ENCODE measurements at places on chromosomes 2 and 18. TPM values are rescaled to one million over a fixed set of nuclear protein-coding genes. Genes with fewer than 3 reads are reported as not detected.

- DNase-seq: peak; percentile 77
Measured at GRCh38 chr2:27212626-27213471, 781 bp upstream of the SLC5A6 start.

DNA sequence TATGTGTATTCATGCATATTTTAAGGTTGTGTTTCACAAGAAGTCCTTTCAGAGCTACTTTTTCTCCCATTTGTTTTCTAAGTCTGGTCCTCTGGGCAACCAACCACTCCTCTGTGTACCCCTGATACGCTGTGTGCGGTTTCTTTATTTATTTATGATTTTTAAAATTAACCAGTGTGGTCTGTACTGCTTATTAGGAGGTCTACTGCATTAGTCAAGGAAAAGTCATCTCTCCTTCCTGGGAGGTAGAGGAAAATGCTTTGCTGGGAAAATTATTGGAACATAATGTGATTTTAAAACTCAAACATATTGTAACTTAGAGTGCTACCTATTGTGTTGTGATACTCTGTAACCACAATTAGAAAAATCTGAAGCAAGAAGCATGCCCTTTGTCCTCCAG, 1404.3 kb downstream of the SUCLG1 start:
- DNase-seq: no peak

Gene MYO3B
- 0.33 TPM for total RNA-seq

- no peak for DNase-seq
Measured at GRCh38 chr2:224709301-224709700, 6.9 kb downstream of the CCDC195 start.

DNA sequence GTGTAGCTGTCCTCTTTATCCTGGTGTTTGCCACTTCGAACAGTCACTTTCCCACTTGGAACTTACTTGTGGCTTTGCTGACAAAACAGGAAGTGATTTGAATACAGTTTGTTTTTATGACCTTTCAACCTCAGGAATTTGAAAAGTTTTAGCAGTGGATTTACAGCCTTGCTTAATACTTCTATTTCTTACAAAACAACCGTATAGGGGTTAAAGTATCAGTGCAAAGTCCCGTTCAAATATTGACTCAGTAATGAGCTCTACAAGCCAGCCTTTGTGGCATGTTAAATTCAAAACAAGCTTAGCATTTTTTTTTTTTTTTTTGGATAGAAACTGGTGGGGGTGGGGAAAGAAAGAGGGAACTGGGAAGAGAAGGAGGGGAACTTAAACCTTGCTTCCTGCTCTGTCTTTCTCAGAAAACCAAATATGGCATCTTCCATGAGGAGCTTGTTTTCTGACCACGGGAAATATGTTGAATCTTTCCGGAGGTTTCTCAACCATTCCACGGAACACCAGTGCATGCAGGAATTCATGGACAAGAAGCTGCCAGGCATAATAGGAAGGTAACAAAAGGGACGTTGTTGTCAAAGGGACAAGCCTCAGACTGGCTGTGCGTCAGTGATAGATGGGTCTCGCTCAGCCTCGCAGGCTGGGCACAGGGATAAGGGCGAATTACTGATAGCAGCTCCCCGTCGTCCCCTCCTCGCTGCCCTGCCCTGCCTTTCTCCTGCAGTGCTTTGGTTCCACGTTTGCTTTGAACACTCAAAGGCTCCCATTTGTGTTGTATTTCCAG, at the start of gene HNMT:
Gene HNMT, plus strand, starts transcription at position 408 of the 793 bp plus-strand sequence. Its CDS starts 19 bp downstream, at position 427.
- peak; percentile 64 for DNase-seq

- DNase-seq: peak; percentile 76
Measured at GRCh38 chr2:147398996-147399395, 445.8 kb upstream of the ACVR2A start.

- DNase-seq: peak; percentile 65
Measured at GRCh38 chr18:55999641-56000040, 411.6 kb upstream of the TCF4 start.

GRCh38 chr2:156907806-156908205, 349.7 kb upstream of the GALNT5 start:
- no peak for DNase-seq

Gene UGT1A9
- total RNA-seq: not detected

Gene B4GALT6
- total RNA-seq: 6.3 TPM

DNA sequence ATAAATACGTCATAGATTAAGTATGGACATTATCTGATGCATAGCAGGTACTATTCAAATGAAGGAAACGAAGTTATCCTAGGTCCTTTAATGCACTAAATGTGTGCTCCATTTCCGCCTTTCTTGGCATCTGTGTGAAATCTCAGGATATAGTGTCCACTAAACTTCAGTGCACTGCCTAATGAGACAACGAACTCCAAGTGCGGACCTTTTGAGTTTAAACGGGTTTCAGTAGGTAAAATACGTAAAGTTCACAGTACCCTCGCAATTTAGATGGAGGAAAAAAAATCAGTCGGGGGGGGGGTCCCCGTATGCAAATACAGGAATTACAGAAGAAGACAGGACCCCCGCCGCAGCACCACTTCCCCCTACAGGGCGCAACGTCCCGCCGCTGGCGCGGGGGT, 729 bp upstream of the REL start:
- DNase-seq: peak; percentile 48

Gene MRO
- 6.5 TPM for total RNA-seq

DNA sequence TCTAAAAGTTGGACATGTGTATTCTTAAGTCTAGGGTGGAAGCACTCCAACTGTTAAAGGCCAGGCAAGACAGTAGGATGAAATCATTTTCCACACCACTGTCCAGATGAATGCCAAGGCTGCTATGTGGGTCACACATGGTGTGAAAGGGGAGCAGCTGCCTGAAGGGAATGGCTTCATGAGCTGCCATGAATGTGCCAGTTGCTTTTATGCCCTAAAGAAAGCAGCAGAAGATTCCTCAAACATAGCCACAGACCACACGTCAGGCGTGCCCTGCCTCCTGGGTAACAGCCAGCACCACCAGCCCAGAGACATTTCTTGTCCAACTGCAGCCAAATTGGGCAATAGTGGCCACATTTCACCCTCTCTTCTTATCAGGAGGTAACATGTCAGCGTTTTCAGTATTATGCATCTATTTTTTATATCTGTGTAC, 130.2 kb downstream of the MTCL1 start:
- peak; percentile 78 for DNase-seq

GRCh38 chr2:174044556-174044955, 79.4 kb upstream of the SP3 start:
- no peak for DNase-seq

GRCh38 chr2:170585067-170585466, 130.1 kb upstream of the SP5 start:
- DNase-seq: no peak

Measured in fibroblast of the aortic adventitia (primary cell).